ENCODE measurements at places on chromosomes 6 and 20. TPM values are rescaled to one million over a fixed set of nuclear protein-coding genes. Genes with fewer than 3 reads are reported as not detected.

The WFDC12 gene
- total RNA-seq, result not detected

DNA sequence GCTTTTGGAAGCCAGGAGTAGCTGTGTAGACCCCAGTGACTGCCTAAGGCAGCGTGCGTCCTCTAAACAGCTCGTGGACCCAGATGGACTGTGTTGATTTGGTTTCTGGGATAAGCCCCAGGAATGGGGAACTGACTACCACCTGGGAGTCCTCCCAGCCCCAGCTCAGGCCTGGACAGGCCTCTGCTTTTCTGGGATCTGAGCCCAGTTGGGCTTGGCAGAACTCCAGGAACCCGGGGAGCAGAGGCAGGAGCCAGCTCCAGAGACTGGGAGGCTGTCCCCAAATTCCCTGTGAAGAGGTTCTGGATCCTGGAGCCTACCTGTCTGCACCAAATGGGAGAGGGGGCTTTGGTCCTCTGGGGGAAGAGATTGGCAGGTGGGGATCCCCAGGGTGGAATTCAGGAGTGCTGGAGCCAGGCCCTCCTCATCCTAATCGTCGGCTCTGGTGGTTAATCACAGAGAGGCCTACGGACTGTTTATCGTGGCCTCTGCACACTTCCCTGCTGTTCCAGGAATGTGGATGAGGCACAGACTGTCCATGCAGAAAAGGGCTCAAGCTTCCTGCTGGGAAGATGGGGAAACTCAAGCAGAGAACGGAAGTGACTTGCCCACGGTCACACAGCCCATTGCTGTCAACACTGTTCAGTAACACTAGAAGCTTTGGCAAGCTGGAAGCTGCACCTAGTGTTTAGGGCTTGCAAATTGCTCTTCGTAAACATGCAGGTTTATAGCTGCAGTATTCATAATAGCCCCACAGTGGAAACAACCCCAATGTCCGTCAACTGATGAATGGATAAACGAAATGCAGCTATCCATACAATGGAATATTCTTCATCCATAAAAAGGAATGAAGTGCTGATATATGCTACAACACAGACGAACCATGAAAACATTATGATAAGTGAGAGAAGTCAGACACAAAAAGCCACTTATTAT lies 100.6 kb downstream of the KCNB1 start:
- no peaks in the 10 kb centered on the region for H3K36me3 ChIP-seq
- H3K4me3 ChIP-seq, result no peak overlapping the region
- H3K4me1 ChIP-seq, result no peaks in the 10 kb centered on the region
- DNase-seq, result peak; percentile 87

The ECT2L gene
- total RNA-seq, result 0.15 TPM

The NDRG3 gene
- 18.7 TPM for total RNA-seq

DNA sequence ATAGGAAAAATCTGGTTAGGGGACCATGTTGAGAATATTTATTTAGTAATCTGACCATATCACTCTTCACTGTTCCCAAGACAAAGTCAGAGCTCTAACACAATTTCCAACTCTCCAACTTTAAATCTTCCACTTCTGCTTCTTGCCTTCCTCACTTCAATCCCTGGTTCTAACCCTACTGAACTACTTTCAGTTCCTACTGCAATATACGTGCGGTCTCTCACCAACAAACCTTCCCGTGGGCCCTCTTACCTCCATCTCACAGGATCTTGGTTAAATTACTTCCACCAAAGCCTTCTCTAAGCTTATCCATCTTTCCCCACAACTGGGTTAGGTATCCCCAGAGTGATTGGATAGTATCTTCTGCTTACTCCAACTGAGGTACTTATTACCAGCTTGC lies 8.0 kb downstream of the EIF2S2 start:
- H3K4me1 ChIP-seq, result no peaks in the 10 kb centered on the region
- no peak overlapping the region for H3K27ac ChIP-seq
- no peak overlapping the region for H3K4me3 ChIP-seq

The CLPSL2 gene
- total RNA-seq, result not detected

DNA sequence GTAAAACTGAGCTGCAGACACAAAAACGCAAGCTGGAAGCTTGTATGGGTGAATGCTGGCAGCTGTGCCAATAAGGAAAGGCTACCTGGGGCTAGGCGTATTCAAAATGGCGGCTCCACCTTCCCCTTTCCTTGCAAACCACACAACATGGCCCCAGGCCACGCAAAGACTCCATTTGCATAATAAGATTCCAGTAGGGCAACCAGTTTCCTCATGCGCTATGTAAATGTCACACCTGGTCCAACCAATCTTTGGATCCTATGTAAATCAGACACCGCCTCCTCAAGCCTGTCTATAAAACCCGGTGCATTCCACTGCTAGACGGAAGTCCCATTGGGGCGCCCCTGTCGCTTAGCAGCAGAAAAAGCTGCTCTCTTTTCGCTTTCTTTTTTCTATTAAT lies 505.9 kb upstream of the BTBD3 start:
- no peak overlapping the region for H3K27ac ChIP-seq
- H3K4me1 ChIP-seq, result no peaks in the 10 kb centered on the region
- no peaks in the 10 kb centered on the region for H3K36me3 ChIP-seq
- H3K4me3 ChIP-seq, result no peak overlapping the region

- H3K4me3 ChIP-seq, result no peak overlapping the region
- no peaks in the 10 kb centered on the region for H3K36me3 ChIP-seq
- peak overlapping the region; percentile 79 for H3K27ac ChIP-seq
- H3K27me3 ChIP-seq, result no peaks in the 10 kb centered on the region
- no peak for DNase-seq
- H3K4me1 ChIP-seq, result peaks cover 47% of the 10 kb centered on the region
These were observed 9.4 kb downstream of the LAMA5 start for GRCh38 chr20:62357681-62358080.

- H3K36me3 ChIP-seq, result no peaks in the 10 kb centered on the region
- H3K27ac ChIP-seq, result peak overlapping the region; percentile 58
- H3K4me3 ChIP-seq, result no peak overlapping the region
- no peaks in the 10 kb centered on the region for H3K27me3 ChIP-seq
- H3K4me1 ChIP-seq, result no peaks in the 10 kb centered on the region
- no peak for DNase-seq
These were observed 15.0 kb downstream of the CPNE5 start for GRCh38 chr6:36824253-36824652.

The GLO1 gene
- 113 TPM for total RNA-seq

GRCh38 chr20:62337558-62338293 lies 29.4 kb downstream of the LAMA5 start:
- no peaks in the 10 kb centered on the region for H3K36me3 ChIP-seq
- no peak overlapping the region for H3K4me3 ChIP-seq
- no peak for DNase-seq
- H3K4me1 ChIP-seq, result no peaks in the 10 kb centered on the region
- H3K27ac ChIP-seq, result no peak overlapping the region
- H3K27me3 ChIP-seq, result no peaks in the 10 kb centered on the region

DNA sequence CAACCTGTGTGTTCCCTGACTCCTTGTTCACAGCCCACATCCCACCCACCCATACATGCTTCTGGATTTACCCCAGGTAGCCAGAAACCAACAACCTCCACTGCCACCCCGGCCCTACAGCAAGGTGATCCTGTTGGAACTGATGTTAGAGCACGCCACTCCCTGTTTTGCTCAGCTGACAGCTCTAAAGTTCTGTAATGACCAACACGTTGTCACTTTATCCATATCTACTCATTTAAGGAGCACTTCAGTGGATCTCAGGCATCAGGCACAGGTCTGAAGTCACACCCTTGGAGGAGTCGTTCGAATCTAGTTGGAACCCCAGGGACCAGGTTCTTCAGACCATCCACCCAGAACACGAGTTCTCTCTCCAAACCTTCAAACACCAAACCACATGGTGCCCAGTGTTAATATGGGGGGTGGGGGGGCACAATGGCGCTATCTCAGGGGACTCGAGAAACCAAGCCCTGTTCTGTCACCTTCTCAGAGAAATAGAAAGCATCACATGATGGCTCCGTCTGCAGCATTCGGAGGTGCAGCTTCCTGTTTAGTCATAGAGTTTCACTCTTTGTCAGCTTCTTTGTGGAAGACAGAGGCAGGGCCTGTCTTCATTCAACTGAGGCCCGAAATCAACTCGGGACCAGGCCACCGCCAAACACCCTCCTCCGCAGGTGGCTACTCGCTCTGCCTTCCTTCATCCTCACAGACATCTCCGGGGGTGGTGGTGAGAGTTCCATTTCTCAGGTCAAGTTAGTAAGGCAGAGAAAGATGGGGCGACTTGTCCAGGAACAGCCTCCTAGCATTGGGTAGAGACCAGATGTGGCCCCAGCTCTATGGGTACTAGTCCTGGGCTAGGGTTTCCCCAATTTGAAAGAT lies 142.2 kb downstream of the NFATC2 start:
- no peaks in the 10 kb centered on the region for H3K27me3 ChIP-seq
- H3K4me3 ChIP-seq, result no peak overlapping the region
- peak overlapping the region; percentile 45 for H3K27ac ChIP-seq
- H3K36me3 ChIP-seq, result no peaks in the 10 kb centered on the region
- no peak for DNase-seq
- no peaks in the 10 kb centered on the region for H3K4me1 ChIP-seq

DNA sequence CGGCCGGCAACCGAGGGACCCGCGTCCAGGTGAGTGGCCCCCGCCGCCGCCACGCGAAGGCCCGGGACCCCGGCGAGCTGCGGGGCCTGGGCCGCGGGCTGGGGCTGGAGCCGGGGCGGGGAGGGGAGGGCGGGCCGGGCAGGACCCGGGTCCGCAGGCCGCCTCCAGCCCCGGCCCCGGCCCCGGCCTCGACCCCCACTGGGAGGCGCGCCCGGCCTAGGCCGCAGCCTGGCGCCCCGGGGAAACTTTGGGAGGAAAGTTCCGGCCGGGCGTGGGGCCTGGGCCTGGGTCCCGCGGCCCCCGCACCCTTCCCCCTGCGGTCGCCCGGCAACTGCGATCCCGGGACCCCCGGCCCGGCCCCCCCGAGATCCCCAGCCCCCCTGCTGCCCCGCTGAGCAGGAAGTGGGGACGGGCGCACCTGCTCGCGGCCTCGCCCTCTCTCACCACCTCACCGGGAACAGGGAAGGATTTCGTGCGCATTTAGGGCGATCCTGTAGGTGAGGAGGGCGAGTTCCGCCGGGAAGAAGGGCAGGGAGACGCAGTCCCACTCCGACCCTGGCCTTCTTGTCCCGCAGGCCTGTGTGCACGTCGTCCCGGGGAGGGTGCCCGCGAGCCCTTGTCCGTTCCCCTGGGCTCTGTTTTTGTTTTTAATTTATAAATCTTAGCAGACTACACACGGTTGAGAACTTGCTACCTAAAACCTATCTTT lies 402 bp downstream of the OSBPL2 start:
- DNase-seq, result peak; percentile 30
- H3K27ac ChIP-seq, result peak overlapping the region; percentile 86
- peak overlapping the region; percentile 92 for H3K4me3 ChIP-seq
- H3K36me3 ChIP-seq, result no peaks in the 10 kb centered on the region
